ENCODE measurements at places on chromosomes 4 and X. TPM values are rescaled to one million over a fixed set of nuclear protein-coding genes. Genes with fewer than 3 reads are reported as not detected.

MAGEB2 gene
- polyA plus RNA-seq = not detected

YY2 gene
- polyA plus RNA-seq = 1.2 TPM

GRIPAP1 gene
- polyA plus RNA-seq = 24.9 TPM

CYBB gene
- polyA plus RNA-seq = 6.9 TPM

GYPE gene
- polyA plus RNA-seq = 1.1 TPM

TRPC3 gene
- polyA plus RNA-seq = not detected

RPL9 gene
- polyA plus RNA-seq = 932 TPM

NAA11 gene
- not detected for polyA plus RNA-seq

NHSL2 gene
- 0.53 TPM for polyA plus RNA-seq

TMPRSS11F gene
- not detected for polyA plus RNA-seq

LINC00632 gene
- polyA plus RNA-seq = not detected

TRIM75 gene
- not detected for polyA plus RNA-seq

TLR7 gene
- 23.3 TPM for polyA plus RNA-seq

TSPAN6 gene
- polyA plus RNA-seq = 0.25 TPM

TCEAL5 gene
- polyA plus RNA-seq = not detected

TLR10 gene
- polyA plus RNA-seq = 45.9 TPM

CD40LG gene
- polyA plus RNA-seq = not detected

BLOC1S4 gene
- 16.8 TPM for polyA plus RNA-seq

CCNB3 gene
- polyA plus RNA-seq = not detected

LNX1 gene
- 1.0 TPM for polyA plus RNA-seq

EIF4E gene
- polyA plus RNA-seq = 177 TPM

ABCB7 gene
- 15.2 TPM for polyA plus RNA-seq

CFAP47 gene
- 0.13 TPM for polyA plus RNA-seq

DOCK11 gene
- polyA plus RNA-seq = 12.2 TPM

NSDHL gene
- 33.7 TPM for polyA plus RNA-seq

TKTL2 gene
- polyA plus RNA-seq = not detected

USP51 gene
- polyA plus RNA-seq = 0.59 TPM

STX18 gene
- polyA plus RNA-seq = 31.7 TPM

RNF175 gene
- polyA plus RNA-seq = not detected

UGT2B11 gene
- not detected for polyA plus RNA-seq

TMEM187 gene
- 4.2 TPM for polyA plus RNA-seq
